Stimulated activated CD4-positive, alpha-beta T cell treated with anti-CD3 and anti-CD28 coated beads, Interleukin-1b, Interleukin-23, amount 100 ng/mL, for 1 hour (primary cell): ENCODE measurements at places on chromosomes 3 and 15.

- no peak for DNase-seq
Observed at GRCh38 chr3:53581671-53582070, 87.3 kb downstream of the CACNA1D start.

DNA sequence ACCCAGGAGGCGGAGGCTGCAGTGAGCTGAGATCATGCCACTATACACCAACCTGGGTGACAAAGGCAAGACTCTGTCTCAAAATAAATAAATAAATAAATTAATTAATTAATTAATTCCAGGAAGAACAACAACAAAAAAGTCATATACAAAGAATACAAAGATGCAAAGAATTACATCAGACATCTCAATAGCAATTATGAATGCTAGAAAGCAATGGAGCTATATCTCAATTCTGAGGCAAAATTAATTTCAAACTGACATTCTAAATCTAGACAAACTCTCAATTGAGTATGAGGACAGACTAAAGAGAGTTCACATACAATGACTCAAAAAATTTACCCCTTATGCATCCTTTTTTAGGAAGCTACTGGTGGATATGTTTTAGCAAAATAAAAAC lies 69.6 kb upstream of the CTNNB1 start:
- no peak for DNase-seq

DNA sequence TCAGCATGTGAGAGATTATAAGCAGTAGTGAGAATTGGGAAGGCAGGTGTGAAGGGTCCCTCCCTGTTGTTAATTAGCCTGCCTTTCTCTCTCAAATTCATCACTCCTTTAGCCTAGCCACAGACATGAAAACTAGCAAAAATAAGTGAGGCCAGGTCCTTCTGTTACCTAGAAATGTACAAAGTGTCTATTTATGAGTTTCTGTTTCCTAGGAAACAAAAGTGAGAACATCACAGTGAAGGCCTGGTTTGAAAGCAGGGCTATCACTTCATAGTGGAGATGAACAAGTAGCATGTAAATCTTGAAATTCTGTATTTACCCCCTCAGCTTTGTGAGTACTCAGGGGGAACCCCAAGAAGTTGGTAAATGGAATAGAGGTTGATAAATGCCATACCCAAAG lies 78.2 kb upstream of the UMPS start:
- no peak for DNase-seq

GRCh38 chr3:48983096-48983495 lies 6.9 kb upstream of the P4HTM start:
- DNase-seq, result no peak

- DNase-seq, result no peak
Observed at GRCh38 chr3:130990282-130990681, 36.3 kb downstream of the ASTE1 start.

DNA sequence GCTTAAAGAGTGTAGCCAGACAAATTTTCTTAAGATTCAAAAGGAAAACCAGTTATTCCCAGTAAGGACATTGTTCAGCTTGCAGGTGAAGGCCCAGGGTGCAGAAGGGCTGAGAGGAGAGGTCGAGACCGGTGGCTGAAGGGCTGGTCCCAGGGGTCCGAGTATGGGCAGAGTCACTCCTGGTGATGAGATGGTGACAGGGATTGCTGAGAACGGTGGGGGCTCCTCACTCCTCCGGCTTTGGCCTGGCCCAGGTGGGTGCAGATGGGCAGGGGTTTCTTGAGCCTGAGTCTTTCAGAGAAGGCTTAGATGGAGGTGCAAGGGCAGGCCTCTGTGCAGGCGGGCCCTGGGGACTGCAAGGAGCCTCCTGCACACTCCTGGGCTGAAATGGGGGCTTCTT lies 56.2 kb downstream of the ZNF445 start:
- DNase-seq, result no peak

- DNase-seq, result peak; percentile 18
Observed at GRCh38 chr3:125585595-125586223, 9.6 kb downstream of the OSBPL11 start.

GRCh38 chr3:170520996-170521395 lies 64.9 kb downstream of the SLC7A14 start:
- DNase-seq, result no peak

DNA sequence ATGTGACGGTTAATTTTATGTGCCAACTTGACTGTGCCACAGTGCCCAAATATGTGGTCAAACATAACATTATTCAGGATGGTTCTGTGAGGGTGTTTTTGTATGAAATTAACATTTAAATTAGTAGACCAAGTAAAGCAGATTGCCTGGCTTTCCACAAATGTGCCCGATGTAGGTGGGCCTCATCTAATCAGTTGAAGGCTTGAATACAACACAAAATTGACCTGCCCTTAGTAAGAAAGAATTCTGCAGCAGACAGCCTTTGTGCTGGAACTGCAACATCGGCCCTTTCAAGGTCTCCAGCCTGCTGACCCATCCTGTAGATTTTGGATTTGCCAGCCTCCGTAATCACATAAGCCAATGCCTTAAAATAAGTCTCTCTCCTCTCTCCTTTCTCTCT lies 215.9 kb downstream of the MEX3B start:
- DNase-seq, result no peak

DNA sequence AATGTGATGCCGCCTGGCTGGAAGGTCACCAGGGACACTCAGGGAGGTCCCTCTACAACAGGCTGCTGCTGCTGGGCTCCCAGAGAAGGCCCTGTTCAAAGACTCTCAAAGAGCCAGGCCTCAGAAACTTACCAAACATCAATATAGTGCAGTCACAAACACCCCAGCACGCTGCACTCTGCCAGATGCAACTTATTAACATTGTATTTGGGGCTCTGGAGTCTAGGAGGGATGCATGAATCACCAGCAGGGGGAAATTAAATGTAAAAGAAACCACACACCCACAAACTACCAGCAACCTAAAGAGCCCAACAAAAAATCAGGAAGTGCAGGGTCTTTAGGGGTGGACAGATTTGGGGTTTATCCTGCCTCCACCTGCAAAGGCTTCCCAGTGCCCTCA lies 74.6 kb upstream of the SPATA12 start:
- DNase-seq, result no peak
